ENCODE measurements at places on chromosomes 5 and 9.

DNA sequence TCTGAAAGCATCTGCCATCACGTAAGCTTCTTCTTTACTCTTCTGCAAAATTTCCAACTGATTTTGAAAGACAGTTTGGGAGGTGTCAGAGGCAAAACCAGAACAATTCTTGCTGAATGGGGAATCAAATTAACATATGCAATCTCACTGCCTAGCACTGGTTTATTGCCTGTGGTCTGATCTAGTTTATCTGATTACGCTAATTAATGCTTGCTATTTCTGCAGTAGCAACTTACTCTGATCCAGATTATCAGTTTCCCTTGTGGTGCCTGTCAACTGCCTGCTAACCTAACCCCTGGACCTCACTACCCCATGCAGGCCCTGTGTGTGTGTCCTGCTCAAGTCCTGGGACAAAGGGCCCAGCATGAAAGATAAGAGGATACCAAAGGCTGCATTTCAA lies 40.3 kb downstream of the CCDC125 start:
- DNase-seq = no peak

GRCh38 chr5:129912601-129913255 lies 8.5 kb downstream of the CHSY3 start:
- no peak for DNase-seq

DNA sequence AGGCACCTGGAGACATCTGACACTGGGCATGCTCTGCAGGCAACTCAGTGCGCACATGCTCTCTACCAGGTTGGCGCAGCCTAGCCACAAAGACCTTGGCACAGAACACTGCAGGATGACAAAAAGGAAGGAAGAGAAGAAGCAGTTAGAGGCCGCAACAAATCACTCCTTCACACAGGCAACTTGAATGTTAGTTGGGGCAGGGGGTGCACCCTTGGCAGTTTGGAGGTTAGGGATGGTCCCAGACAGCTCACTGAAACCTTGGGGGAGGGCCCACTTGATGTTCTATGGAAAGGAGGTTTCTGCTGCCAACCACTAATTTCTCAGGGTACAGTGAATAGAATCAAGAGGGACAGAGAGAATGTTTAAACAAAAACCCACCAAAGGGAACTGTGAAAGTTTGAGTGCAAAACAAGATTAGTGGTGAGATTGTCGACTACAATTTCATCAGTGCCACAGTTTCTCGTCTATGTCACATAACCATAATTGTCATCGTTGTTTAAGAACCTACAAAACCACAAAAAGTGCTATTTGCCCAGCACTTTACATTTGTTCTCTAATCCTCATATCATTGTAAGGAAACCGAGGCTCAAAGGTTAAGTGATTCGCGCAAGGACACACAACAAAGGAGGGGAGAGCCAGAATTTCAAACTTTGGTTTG lies 48.7 kb downstream of the FBXW11 start:
- no peak for DNase-seq

GRCh38 chr5:170360709-170361108 lies 28.5 kb downstream of the KCNMB1 start:
- DNase-seq = no peak

- DNase-seq = no peak
Observed at GRCh38 chr5:92580814-92581213, 1000.2 kb downstream of the NR2F1-AS1 start.

DNA sequence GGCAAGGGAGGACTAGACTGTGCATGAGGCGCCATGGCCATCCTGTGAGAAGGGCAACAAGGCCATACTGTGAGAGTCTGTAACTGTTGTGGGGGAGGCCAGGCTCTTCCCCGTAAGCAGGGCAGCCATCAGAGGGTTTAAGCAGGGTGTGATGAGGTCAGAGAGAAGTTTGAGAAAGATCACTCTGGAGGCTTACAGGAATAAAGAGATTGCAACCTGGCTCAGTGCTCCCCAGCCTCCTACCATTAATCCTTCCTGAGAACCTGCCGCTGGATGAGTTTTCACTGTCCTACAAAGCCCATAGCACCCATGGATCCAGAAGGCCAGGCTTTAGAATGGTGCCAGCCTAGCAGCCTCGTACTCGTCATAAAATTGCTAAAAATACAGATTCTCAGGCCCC lies 14.4 kb upstream of the TRMT10B start:
- no peak for DNase-seq

DNA sequence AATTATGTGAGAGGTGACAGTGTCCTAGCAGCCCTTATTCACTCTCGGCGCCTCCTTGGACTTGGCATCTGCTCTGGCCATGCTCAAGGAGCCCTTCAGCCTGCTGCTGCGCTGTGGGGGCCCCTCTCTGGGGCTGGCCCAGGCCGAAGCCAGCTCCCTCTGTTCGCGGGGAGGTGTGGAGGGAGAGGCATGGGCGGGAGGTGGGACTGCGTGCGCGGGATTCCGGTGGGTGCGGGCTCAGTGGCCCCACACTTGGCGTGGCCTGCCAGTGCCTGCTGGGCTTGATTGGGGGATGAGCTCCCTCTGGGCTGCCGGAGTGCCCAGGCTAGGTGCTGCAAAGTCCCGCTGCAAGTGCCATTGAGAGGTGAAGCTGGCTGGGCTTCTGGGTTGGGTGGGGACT lies 12.9 kb upstream of the DMRTA1 start:
- no peak for DNase-seq

- no peak for DNase-seq
Observed at GRCh38 chr5:142222866-142223558, 101.8 kb downstream of the SPRY4 start.

- no peak for DNase-seq
Observed at GRCh38 chr9:133959171-133959570, 33.0 kb downstream of the VAV2 start.

DNA sequence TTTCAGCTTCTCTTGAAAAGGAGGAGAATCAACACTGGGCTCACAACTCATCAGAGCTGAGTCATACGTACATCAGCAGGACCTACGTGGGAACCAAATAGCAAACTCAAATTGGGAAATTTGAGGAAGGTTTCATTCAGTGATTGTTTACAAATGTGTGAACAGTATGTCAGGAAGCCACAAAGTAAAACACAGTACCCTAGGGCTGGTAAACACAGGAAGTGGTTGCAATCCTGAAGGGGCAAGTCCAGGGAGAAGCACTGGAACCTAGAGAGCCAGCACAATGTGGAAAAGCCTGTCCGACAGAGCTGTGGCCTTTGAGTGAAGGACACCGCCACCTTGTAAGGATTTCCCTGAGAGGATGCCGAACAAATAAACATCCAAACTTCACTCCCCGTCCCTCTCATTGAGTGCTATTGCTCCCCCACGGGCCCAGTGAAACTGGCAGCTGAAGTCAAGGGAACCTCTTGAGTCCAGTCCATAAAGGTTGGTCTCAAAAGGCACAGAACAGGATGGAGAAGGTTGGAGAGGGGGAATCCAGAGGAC lies 26.7 kb upstream of the RICTOR start:
- DNase-seq = no peak

DNA sequence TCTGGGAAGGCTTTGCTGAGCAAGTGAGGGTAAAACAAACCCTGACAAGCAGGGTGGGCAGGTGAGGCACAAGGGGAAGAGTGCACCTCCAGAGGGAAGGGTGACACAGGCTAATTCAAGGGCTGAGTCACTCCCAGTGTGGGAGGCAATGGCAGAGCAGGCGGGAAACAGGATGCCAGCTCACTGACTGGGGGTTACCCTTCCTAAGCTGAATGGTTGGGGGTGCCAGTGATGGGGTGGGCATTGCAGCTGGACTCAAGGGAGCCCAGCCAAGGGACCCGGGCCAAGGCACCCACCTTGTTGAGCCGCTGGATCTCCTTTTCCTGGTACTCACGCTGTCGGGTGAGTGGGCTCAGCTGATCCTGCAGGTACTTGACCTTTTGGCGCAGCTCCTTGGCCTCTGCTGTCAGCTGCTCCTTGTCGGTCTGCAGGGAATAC lies 18.4 kb downstream of the GPX3 start:
- DNase-seq = no peak

DNA sequence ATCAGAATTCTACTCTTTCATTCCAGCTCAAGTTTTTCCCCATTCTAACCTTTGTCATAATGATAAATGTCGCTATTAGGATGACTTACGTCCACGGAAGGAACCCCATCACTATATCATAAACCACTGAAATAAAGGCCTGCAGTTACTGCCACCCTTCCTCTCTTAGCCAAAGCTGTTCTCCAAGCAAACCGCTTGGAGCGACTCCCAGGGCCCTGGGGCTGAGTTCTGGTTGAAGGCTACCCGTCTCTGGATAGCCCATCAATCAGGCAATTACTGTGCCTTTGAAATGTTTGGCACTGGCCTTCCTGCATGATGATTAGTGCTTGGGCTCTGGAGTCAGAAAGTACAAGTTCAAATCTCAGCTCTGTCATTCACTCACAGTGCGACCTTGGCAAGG lies 386.0 kb downstream of the SPOCK1 start:
- no peak for DNase-seq

DNA sequence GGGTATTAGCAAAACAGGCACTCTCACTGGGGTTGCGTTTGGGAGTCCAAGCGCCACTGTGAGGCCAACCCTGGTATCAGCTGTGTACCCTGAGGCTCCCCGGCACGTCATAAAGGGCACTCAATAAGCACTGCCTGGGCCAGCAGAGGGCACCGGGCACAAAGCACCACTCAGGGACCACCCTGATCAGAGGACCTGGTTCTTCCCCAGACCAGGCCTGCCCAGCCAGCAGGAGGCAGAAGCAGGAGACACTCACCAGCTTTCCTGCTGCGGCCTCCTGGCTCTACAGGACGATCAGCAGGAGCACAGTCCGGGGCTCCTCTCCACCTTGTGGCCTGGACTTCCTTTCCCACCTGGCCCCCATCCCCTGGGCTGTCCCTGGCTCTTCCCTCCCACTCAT lies 12.6 kb downstream of the MGAT1 start:
- no peak for DNase-seq

GRCh38 chr5:133889271-133889905 lies 79.0 kb downstream of the C5orf15 start:
- no peak for DNase-seq

DNA sequence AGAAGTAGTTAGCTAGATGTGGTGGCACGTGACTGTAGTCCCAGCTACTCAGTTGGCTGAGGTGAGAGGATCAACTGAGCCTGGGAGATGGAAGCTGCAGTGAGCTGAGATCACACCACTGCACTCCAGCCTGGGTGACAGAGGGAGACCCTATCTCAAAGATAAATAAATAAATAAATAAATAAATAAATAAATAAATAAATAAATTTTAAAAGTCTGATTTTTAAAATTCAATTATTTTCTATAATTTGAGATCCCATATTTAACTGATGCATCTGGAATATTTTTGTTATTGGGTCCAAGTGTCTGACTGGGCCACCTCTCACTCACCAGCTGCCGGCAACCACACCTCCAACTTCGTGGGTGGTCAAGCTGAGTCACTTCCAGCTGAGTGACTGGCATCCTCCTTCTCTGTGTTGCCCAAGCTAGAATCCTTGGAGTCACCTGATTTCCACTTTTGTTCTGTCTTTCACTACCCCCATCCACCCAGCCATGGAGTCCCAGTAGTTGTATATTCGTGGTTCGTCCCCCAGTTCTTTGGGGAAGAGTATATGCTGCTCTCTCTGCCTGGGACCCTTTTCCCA lies 70.9 kb downstream of the EGFLAM start:
- no peak for DNase-seq

- DNase-seq = no peak
Observed at GRCh38 chr5:94244921-94245320, 373.5 kb downstream of the KIAA0825 start.
